ENCODE measurements at places on chromosomes 7 and 10.

GRCh38 chr7:84663224-84663623, 468.6 kb upstream of the SEMA3A start:
- DNase-seq: no peak

GRCh38 chr7:18916826-18917225, 200.6 kb downstream of the TWIST1 start:
- no peak for DNase-seq

- DNase-seq: no peak
Measured at GRCh38 chr10:7493996-7494395, 83.2 kb upstream of the SFMBT2 start.

DNA sequence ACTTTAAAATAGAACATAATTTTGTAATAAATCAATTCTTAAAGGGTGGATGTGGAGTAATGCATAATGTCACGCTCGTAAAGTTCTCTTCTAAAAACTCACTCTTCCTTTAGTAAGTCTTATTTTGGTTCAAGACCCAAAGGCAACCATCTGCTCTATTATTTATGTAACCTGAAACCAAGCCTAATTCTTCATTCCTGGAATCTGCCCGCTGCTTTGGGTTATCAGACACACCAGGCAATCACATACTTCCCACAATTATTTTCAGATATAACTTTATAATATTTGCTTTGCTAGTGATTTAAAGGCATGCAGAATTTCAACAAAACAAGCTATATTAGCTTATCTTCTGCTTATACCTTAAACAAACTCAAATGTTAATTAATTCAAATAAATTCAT, 39.0 kb downstream of the RAB11FIP2 start:
- DNase-seq: no peak

GRCh38 chr7:8783229-8783628, 349.8 kb downstream of the NXPH1 start:
- DNase-seq: no peak

DNA sequence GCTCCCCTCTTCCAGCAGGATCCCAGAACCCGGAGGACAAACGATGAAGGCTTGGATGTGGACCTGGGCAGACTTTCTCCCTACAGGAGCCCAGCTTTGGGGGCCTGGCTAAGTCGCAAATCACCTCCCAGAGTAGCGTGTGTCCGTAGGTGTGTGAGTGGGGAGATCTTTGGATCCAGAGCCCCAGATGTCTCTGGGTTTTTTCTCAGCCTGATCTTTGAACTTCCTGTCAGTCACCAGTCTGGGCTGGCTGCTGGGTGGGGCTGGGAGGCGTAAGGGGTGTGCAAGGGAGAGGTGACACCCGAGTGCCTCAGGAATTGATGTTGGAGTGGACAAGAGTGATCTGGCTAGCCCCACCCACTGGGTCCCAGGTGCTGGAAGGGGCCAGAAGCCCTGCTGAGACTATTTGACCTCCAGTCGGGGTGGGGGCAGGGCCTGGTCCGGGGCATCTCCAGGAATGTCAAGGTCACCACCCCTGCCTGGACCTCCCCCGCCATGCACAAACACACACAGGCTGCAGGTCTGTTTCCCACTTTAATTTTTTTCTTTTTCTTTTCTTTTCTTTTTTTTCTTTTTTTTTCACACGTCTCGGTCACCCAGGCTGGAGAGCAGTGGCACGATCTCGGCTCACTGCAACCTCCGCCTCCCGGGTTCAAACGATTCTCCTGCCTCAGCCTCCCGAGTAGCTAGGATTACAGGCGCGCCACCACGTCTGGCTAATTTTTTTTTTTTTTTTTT, at the start of gene MOGAT3:
MOGAT3 (minus strand) TSS at position 175 of the 738 bp plus-strand sequence. CDS start 182 bp downstream, outside the sequence.
- no peak for DNase-seq

- no peak for DNase-seq
Measured at GRCh38 chr7:100098913-100099312, 2.3 kb downstream of the MCM7 start.

- no peak for DNase-seq
Measured at GRCh38 chr7:86972072-86972471, 87.4 kb downstream of the ELAPOR2 start.

GRCh38 chr7:131161103-131161502, 166.6 kb upstream of the MKLN1 start:
- no peak for DNase-seq

GRCh38 chr10:23197416-23197861, 5.3 kb downstream of the PTF1A start:
- no peak for DNase-seq

GRCh38 chr7:87512906-87513305, 37.4 kb upstream of the ABCB4 start:
- no peak for DNase-seq

GRCh38 chr7:77813180-77813579, 14.6 kb downstream of the PHTF2 start:
- no peak for DNase-seq

GRCh38 chr7:102186306-102186705, 100.4 kb upstream of the SH2B2 start:
- DNase-seq: no peak

GRCh38 chr10:13816195-13816925, 229.6 kb downstream of the PRPF18 start:
- no peak for DNase-seq

DNA sequence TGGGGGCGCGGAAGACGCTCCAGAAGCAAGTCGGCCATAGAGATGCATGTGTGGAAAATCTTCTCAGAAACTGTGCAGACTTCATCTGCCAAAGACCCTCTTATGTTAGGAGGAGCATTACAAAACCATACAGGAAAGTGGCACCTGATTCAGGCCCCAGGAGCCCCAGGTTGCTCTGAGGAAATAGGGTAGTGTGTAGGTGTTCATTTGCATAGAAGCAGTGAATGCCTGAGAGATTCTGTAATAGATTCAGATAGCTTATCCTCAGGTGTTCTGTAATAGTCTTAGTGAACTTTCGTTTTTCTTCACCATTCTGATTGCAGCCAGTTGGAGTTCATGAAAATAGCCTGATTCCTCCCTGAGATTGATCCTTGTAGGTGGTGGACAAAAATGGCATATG, 106.4 kb upstream of the GJD4 start:
- no peak for DNase-seq

All from effector memory CD8-positive, alpha-beta T cell (primary cell).